Transverse colon (tissue), 4 donors: ENCODE measurements at places on chromosomes 12 and 14.
A peak's percentile ranks its signal among the peaks of the same experiment; 100 is the strongest.

GRCh38 chr14:87160989-87161388 lies 832.0 kb downstream of the GALC start:
- no peak overlapping the region for H3K4me3 ChIP-seq
- H3K27me3 ChIP-seq, result no peaks in the 10 kb centered on the region
- H3K27ac ChIP-seq, result no peak overlapping the region
- no peaks in the 10 kb centered on the region for H3K4me1 ChIP-seq

GRCh38 chr14:103526247-103526913 lies 2.6 kb upstream of the TRMT61A start:
- no peak overlapping the region for H3K4me3 ChIP-seq
- peak; percentile 50 for DNase-seq
- H3K4me1 ChIP-seq, result peaks cover 70% of the 10 kb centered on the region

DNA sequence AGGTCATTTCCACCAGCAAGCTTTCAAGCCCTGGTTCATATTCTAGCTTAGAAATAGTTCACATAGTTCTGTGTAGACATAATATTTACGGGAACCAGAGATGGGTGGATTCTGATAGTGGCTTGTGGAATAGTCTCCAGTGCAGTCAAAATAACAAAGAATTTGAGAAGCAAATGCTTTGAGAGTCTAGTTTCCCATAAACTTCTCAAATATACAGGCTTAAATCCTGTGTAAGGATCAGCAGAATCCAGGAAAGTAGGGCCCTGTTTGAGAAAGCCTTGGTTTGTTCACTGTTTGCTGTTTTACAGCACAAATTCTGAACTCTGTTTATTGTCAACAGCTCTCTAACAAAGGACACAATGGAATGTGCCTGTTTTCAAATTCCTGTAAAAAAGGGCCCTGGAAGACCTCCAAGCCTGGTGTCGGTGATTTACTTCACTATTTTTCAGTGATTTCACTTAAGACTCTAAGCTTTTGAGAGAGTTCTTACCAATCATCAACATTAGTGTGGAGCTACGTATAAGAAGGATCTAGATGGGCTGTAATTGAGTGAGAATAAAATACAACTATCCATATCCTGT lies 11.4 kb upstream of the FOS start:
- peaks cover 6% of the 10 kb centered on the region for H3K4me1 ChIP-seq
- H3K27me3 ChIP-seq, result no peaks in the 10 kb centered on the region
- no peak overlapping the region for H3K4me3 ChIP-seq
- H3K27ac ChIP-seq, result peak overlapping the region; percentile 73
- DNase-seq, result no peak

GRCh38 chr14:52885230-52885629 lies 65.6 kb downstream of the FERMT2 start:
- H3K36me3 ChIP-seq, result no peaks in the 10 kb centered on the region
- H3K4me1 ChIP-seq, result no peaks in the 10 kb centered on the region
- H3K27me3 ChIP-seq, result no peaks in the 10 kb centered on the region
- no peak overlapping the region for H3K27ac ChIP-seq
- H3K4me3 ChIP-seq, result no peak overlapping the region

DNA sequence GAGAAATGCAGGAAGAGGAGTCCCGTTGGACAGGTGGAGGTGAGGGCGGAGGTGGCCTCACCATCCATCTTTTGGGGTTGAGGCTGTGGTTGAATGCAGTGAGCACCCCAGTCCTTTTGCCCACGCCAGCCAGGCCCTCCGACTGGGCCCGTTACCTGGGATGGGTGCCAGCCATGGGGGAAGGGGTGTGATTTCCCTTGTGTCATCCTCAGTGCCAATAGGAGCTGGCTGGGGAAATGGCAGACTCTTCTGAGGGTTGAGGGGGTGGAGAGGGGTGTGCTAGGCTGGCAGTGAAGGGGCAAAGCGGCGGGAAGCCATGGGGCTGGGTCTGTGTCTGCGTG lies 9.6 kb downstream of the KCNH3 start:
- no peaks in the 10 kb centered on the region for H3K36me3 ChIP-seq
- peaks cover 11% of the 10 kb centered on the region for H3K4me1 ChIP-seq
- peak overlapping the region; percentile 41 for H3K4me3 ChIP-seq
- peaks cover 55% of the 10 kb centered on the region for H3K27me3 ChIP-seq
- no peak overlapping the region for H3K27ac ChIP-seq

GRCh38 chr12:56996793-56997545 lies 9.4 kb downstream of the ZBTB39 start:
- DNase-seq, result no peak
- no peaks in the 10 kb centered on the region for H3K36me3 ChIP-seq
- no peaks in the 10 kb centered on the region for H3K27me3 ChIP-seq
- H3K27ac ChIP-seq, result no peak overlapping the region

GRCh38 chr12:61137677-61138414 lies 1122.4 kb upstream of the USP15 start:
- H3K36me3 ChIP-seq, result no peaks in the 10 kb centered on the region
- H3K4me1 ChIP-seq, result no peaks in the 10 kb centered on the region
- DNase-seq, result no peak
- H3K4me3 ChIP-seq, result no peak overlapping the region
- H3K27me3 ChIP-seq, result no peaks in the 10 kb centered on the region

DNA sequence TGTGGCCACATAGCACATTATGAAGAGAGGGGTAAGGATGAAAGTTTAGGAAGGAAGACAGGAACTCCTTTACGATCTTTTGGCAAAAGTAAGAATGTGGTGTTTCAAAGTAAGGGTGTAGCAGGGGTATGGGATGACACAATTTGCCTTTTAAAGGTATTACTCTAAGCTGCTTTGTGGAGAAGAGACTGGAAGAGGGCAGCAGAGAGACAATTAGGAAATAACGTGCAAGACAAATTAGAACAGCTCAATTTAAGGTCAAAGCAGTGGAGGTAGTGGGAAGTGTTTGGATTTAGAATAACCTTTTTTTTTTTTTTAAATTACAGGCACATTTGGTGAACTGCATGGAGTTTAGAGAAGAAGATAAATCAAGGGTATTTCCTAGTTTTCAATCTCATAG lies 342.6 kb downstream of the NOVA1 start:
- H3K27me3 ChIP-seq, result no peaks in the 10 kb centered on the region
- no peak overlapping the region for H3K4me3 ChIP-seq
- H3K27ac ChIP-seq, result no peak overlapping the region
- H3K4me1 ChIP-seq, result no peaks in the 10 kb centered on the region

DNA sequence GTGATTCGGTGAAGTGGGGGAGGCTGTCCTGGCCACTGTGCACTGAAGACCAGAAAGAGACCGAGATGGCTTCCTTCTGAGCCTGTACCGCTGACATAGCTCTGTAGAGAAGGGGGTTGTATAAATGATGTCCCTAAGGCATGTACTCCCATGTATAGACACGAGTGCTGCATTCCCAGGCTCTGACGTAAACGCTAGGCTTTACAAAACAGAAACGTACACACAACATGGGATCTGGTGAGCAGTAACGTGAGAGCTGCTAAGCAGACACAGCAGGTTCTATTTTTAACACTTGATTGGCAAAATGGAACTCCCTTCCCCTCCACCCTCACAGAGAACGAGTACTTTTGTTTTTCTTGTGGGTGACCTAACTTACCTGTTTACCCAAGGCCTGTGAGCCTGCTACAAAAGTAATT lies 35.9 kb downstream of the ACADS start:
- no peaks in the 10 kb centered on the region for H3K36me3 ChIP-seq
- peaks cover 11% of the 10 kb centered on the region for H3K4me1 ChIP-seq
- no peaks in the 10 kb centered on the region for H3K27me3 ChIP-seq

GRCh38 chr14:90758959-90759358 lies 57.3 kb downstream of the TTC7B start:
- H3K4me3 ChIP-seq, result peak overlapping the region; percentile 52
- peak; percentile 42 for DNase-seq
- peak overlapping the region; percentile 85 for H3K27ac ChIP-seq
- H3K36me3 ChIP-seq, result no peaks in the 10 kb centered on the region

DNA sequence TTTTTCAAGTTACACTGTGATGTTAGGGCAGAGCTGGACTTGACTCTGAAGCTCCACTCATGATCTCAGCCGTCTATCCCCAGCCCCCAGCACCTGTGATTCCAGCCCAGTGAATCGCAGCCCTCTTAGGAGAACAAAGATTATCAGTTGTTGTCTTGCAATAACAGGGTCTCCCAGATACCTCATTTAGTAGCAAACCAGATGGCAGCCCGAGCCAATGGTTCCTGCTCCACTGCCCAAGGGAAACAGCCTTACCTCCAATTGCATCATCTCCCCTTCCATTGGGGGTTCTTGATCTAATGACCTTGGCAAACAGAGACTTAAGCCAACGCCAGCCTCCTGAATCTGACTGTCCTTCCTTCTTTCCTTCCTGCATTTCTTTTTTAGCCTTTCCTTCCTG lies 371.2 kb downstream of the BCL11B start:
- H3K27me3 ChIP-seq, result peaks cover 2% of the 10 kb centered on the region
- H3K4me3 ChIP-seq, result no peak overlapping the region
- no peak for DNase-seq
- H3K4me1 ChIP-seq, result no peaks in the 10 kb centered on the region
- no peak overlapping the region for H3K27ac ChIP-seq

- no peaks in the 10 kb centered on the region for H3K36me3 ChIP-seq
- H3K4me3 ChIP-seq, result no peak overlapping the region
- no peak for DNase-seq
- H3K27ac ChIP-seq, result no peak overlapping the region
These were observed 85.9 kb upstream of the CCDC91 start for GRCh38 chr12:28104316-28104715.

DNA sequence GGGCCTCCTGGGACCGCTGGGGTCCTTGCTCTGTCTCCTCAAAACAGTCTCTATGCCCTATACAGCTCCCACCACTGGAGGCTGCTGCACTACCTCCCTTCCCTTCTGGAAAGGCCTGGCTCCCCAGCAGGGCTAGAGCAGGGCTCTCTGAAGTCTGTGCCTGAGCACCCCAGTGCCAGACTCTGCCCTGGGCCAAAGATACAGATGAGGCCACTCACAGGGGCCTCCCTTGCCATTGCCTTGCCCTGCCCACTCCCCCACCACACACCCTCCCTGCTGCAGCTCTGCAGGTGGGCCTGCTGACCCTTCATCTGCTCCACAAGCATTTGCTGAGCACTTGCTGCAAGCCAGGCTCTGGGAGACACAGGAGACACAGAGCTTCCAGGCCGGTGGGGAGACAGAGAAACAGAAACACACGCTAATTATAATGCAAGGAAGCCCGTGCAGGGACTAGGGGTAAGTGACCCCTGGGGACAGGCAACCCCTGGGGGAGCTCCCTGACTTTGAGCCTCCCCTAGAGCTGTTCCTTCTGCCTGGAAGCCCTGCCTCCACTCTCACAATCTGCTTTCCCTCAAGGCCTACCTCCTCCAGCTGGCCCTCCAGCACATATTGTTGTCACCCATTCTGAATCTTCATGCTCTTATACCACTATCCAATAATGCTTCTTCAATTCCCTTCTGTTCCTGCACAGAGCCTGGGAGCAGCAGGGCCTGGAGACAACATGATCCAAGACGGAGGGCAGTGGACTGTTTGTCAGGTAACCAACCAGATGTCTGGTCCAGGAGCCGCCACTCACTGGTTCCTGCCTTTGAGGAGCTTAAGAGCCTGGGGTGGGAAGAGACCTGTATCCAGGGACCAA lies 32.6 kb upstream of the PNMA1 start:
- peaks cover 100% of the 10 kb centered on the region for H3K4me1 ChIP-seq
- H3K4me3 ChIP-seq, result no peak overlapping the region
- H3K36me3 ChIP-seq, result no peaks in the 10 kb centered on the region
- DNase-seq, result no peak
- H3K27me3 ChIP-seq, result no peaks in the 10 kb centered on the region
- peak overlapping the region; percentile 100 for H3K27ac ChIP-seq

GRCh38 chr12:106417926-106418910 lies 60.7 kb downstream of the POLR3B start:
- H3K27me3 ChIP-seq, result no peaks in the 10 kb centered on the region
- H3K36me3 ChIP-seq, result no peaks in the 10 kb centered on the region
- no peak overlapping the region for H3K4me3 ChIP-seq

GRCh38 chr12:91460469-91460868 lies 277.9 kb upstream of the DCN start:
- DNase-seq, result no peak
- no peaks in the 10 kb centered on the region for H3K36me3 ChIP-seq
- H3K4me1 ChIP-seq, result no peaks in the 10 kb centered on the region
- H3K27me3 ChIP-seq, result no peaks in the 10 kb centered on the region

- DNase-seq, result no peak
- no peaks in the 10 kb centered on the region for H3K27me3 ChIP-seq
These were observed 1.9 kb downstream of the CCDC38 start for GRCh38 chr12:95940514-95940913.

DNA sequence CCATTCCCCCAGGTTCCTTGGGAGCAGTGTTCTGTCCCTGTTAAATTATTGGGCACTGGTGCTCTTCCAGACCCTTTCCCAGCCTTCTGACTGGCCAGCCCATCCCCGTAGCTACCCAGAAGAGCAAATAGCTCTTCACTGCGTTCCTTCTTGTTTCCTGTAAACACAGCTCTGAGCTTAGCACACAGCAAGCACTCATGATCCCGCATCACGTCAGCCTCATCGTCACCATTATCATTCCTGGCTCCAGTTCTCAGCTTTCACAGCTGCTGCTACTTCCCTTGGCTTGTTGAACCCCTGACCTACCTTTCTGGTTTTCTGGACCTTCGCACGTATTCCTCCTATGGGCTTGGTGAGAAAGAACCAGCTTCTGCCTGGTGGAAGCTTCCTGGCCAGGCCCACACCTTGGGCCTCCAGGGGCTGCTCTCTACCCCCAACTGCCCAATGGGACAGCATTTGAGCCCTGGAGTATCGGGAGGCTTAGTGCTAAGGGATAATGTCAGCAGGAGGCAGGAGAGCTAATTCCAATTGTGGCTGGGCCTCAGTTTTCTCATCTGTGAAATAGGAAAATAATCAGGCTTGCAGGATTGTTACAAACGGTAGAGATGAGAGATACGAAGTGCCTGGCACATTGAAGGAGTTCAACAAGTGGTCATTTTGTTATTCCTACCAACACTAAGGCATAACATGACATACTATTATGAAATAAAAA lies 22.6 kb upstream of the PAPOLA start:
- no peak overlapping the region for H3K4me3 ChIP-seq
- H3K4me1 ChIP-seq, result no peaks in the 10 kb centered on the region
- DNase-seq, result no peak
- H3K27ac ChIP-seq, result no peak overlapping the region

DNA sequence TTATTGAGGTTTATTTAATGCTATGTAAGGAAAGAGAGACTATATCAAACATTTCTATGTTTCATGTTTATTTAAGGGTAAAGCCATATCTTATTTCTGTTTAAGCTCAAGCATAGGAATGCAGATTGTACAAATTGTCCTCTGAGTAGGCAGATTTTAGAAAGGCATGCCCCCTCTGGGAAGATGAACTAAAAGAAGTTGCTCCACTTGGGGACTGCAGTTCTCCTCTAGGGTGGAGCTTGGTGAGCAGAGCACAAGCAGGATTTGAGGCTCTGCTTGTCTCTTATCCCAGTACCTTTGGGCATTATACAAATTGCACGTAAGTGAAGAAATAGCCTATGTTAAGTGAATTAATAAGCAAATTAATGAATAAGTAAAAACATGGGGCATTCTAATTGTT lies 96.2 kb upstream of the PDE3A start:
- H3K4me3 ChIP-seq, result no peak overlapping the region
- H3K27me3 ChIP-seq, result no peaks in the 10 kb centered on the region
- H3K4me1 ChIP-seq, result no peaks in the 10 kb centered on the region
- no peak overlapping the region for H3K27ac ChIP-seq
- no peak for DNase-seq

GRCh38 chr14:21426692-21427091 lies 29.2 kb downstream of the CHD8 start:
- H3K36me3 ChIP-seq, result no peaks in the 10 kb centered on the region
- DNase-seq, result no peak
- no peaks in the 10 kb centered on the region for H3K27me3 ChIP-seq
- H3K27ac ChIP-seq, result no peak overlapping the region
